ENCODE measurements at places on chromosomes 11 and 22.

DNA sequence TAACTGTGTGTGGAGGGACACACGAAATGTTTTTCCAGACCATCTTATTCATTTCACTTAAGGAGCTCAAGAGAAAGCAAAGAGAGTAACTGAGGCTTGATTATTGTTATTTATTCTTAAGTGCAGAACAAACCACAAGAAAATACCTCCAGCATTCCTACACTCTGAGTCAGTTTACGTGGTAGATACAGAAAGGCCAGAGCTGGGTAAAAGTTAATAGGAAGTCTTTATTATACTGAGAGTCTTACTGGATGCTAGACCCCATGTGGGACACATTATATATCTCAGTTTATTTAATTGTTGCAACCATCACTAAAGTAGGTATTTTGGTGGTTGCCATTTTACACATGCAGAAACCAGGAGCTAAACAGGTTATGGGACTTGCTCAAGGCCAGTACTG, 261.4 kb upstream of the POU2AF2 start:
- no peak for DNase-seq

- DNase-seq = no peak
Observed at GRCh38 chr22:36660510-36660840, 43.1 kb downstream of the CACNG2 start.

- DNase-seq = no peak
Observed at GRCh38 chr22:45454275-45454674, 40.8 kb downstream of the RIBC2 start.

GRCh38 chr11:1719781-1720180, 22.8 kb downstream of the KRTAP5-6 start:
- no peak for DNase-seq

GRCh38 chr22:23556026-23556620, 24.0 kb downstream of the IGLL1 start:
- DNase-seq = no peak

GRCh38 chr11:131897956-131898355, 527.5 kb downstream of the NTM start:
- no peak for DNase-seq

DNA sequence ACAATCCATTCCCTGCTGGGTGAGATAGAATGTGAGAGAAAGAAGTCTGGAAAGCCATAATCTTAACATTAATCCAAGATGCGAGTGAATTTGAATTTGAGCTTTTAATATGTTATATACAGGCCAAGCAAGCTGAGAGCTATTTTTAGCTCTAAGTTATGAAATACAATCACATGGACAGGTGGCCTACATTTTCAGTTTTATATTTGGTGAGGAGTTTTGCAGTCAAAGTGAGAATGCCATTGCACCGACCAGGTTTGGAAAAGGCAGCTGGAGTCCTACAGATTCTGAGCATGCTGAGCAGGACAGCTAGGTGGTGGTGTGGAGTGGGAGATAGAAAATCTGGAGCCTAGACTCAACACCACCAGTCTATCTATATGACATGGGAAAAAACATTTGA, 12.0 kb downstream of the OR5B21 start:
- DNase-seq = no peak

GRCh38 chr11:91664521-91664920, 560.1 kb upstream of the FAT3 start:
- no peak for DNase-seq

- DNase-seq = no peak
Observed at GRCh38 chr22:39773503-39773902, 120.1 kb downstream of the ENTHD1 start.

- no peak for DNase-seq
Observed at GRCh38 chr11:93279851-93280347, 50.6 kb upstream of the DEUP1 start.

GRCh38 chr11:1481483-1481825, 5.1 kb downstream of the MOB2 start:
- no peak for DNase-seq

GRCh38 chr11:82843057-82843795, 57.0 kb downstream of the PRCP start:
- DNase-seq = no peak

- DNase-seq = no peak
Observed at GRCh38 chr11:35543481-35543880, 18.1 kb upstream of the PAMR1 start.

- DNase-seq = no peak
Observed at GRCh38 chr11:78241475-78241874, 52.8 kb downstream of the USP35 start.

- no peak for DNase-seq
Observed at GRCh38 chr11:64726211-64726641, 3.2 kb upstream of the NRXN2 start.

- no peak for DNase-seq
Observed at GRCh38 chr11:121257289-121257688, 35.3 kb upstream of the SC5D start.

DNA sequence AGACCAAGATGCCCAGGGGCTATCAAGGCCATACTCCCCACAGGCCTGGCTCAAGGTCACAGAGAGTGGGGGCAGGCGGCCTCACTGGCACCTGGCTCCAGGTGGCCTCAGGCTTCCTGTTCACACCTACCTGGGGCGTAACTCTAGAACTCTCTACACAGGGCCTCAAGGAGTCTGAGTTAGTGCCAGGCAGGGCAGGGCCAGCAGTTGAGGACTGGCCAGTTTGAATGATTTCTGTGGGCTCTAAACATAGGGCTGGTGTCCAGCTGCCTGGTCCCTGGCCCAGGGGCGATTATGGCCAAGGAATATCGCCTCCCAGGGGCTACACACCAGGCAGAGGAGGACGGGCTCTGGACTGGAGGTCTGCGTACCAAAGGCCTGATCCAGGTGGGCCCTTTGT, 79.2 kb downstream of the WNT7B start:
- DNase-seq = no peak

Measured in T-cell (primary cell).